Activated naive CD8-positive, alpha-beta T cell treated with anti-CD3 and anti-CD28 coated beads, Interleukin-2, amount 50 U/mL, for 16 hours (primary cell): ENCODE measurements at places on chromosomes 11 and 22.

- no peak for DNase-seq
These were observed 8.4 kb downstream of the APLP2 start for GRCh38 chr11:130078080-130078479.

GRCh38 chr11:77502346-77502905, 28.5 kb upstream of the PAK1 start:
- DNase-seq = no peak

DNA sequence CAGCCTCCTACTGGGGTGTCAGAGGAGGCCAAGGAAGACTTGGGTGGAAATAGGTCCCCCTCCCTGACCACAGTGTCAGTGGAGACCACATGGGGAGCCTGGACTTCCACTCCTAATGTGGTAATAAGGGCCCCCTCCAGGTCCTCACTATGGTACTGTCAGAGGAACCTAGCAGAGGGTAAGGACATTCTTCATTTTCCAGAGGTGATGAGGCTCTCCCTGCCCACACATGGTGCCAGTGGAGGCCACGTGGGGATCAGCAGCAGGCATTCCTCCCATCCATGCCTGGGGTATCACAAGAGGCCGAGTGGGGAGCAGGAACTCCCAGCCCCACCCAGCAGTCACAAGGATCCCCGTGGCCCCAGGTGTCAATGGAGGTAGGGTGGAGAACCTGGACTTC, 6.5 kb upstream of the CLDN5 start:
- no peak for DNase-seq

GRCh38 chr22:26139310-26139709, 30.0 kb upstream of the SEZ6L start:
- no peak for DNase-seq

- DNase-seq = no peak
These were observed 2.4 kb upstream of the PPFIBP2 start for GRCh38 chr11:7511401-7511800.

GRCh38 chr11:85821636-85822035, 10.7 kb upstream of the SYTL2 start:
- DNase-seq = no peak

GRCh38 chr11:106159836-106160235, 82.4 kb downstream of the AASDHPPT start:
- DNase-seq = no peak

GRCh38 chr11:112166562-112166961, 610 bp upstream of the TEX12 start:
- DNase-seq = no peak

- DNase-seq = no peak
These were observed 65.5 kb upstream of the NUP160 start for GRCh38 chr11:47913529-47914244.

DNA sequence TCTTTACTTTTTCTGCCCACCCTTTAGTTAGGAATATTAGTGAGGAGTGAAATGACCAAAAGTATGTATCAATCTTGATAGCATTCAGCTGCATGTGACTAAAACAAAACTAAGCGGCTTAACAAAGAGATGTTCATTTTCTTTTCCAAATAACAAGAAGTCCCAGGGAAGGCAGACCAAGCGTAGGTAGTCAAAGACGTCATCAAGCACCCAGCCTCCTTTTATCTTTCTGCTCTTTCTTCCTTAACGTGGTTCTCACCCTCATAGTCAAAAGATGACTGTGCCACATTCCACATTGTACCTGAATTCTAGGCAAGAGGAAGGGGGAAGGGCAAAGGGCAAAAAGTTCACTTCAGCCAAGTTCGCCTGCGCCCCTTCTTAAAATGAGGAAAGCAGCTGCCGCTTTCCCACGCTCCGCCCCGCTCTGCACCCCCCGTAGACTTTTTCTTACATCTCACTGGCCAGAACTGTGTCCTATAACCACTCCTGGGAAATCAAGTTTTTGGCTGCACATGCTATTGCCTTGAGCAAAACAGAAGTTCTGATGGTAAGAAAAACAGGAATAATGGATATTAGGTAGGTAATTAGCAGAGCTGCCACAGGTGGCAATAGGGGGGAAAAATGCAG, 14.6 kb upstream of the PGM2L1 start:
- DNase-seq = no peak

DNA sequence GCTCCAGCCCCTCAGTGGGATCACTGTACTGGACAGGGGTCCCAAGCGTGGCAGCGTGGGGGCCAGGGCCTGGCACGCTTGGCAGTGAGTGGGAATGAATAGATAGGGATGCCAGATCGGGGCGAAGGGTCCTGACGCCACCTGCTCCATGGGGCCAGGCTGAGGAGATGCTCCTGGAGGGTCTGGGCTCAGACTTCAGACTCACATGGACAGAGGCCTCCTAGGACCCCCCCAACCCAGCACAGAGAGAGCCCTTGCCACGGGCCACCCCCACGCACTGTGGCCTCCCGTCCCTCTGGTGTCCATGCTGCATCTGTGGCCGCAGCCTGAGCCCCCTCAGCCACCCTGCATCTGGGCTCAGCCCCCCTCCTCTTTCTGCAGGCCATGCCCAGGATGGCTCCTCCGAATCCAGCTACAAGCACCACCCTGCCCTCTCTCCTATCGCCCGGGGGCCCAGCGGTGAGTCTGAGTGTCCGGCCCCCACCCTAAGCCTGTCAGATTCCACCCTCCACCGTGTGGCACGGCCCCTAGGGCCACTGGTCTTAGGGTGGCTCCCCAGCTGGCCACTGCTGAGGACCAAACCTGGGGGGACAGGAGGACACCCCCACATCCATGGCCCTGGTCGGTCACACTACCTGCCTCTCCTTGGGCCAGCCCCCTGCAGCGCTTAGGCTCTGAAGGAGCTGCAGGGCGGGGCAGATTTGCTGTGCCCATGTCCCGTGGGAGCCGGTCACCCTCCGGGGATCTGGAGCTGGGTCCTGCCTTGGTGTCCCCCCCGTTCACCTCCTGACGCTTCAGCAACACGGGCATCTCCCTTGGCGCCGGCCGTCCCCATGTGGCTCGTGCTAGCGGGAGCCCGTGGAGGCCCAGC, 2.7 kb downstream of the MUC5AC start:
- DNase-seq = no peak

DNA sequence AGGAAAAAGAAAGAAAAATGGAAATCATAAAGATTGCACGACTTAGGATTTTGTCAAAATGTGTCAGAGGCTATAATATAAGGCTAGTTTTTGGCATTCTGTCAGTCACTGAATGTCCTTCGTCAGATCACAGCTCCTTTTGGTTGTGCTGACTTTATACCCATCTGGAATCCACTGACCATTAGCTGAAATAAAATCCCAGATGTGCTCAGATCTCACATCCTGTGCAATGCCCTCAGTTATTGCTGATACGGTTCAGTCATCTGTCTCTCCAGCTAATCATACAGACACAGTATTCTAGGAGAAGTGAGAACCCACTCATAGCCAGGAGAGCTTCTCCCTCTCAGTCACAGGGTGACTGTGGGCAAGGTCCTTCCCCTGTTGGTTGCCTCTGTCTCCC, 11.5 kb downstream of the CD44 start:
- DNase-seq = no peak

- DNase-seq = no peak
These were observed 20.1 kb upstream of the OR8D2 start for GRCh38 chr11:124340142-124340447.

DNA sequence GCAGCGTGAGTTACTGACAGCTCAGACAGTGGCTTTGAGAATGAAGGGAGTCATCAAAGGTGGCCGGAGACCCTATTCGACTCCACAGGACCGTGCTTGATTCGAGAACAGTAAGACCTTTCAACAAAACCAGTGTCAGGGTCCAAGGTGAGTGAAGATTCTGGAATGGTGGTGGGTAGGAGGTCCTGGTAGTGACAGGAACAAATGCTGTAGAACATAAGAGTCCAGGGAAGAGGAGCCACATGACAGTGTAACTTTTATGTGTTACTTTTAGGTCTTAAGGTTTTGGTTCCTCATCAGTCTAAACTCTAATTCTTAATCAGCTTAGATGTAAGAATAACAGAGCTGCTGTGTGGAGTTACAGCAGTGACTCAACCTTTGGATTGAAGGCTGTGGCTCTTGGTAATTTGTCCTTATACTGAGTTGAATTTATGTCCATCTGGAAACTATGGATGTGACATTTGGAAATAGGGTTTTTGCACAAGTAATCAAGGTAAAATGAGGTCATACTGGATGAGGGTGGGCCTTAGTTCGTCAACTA, 1.8 kb downstream of the TBC1D22A start:
- DNase-seq = no peak

DNA sequence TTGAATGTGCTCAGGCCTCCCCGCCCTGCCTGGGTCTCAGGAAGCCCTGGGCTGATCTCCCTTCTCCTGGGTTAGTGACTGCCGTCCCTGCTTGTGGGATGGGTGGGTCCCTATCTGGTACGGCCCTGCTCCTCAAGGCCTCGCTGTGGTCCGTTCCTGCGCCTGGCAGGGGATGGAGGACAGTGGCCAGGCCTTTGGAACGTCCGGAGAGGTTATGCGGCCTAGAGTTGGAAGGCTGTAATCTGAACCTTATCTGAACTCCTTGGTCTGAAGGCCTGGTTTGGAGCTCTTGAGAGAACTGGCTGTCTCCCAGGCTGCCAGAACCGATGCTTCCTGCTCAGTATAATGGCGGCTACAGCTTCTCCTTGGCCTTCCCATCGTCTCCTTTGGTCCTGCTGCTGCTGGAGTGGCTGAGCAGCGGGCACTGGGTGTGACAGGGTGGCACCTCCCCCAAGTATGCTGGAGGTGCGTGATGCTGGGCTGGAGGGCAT, 72.8 kb downstream of the FLI1 start:
- DNase-seq = no peak

DNA sequence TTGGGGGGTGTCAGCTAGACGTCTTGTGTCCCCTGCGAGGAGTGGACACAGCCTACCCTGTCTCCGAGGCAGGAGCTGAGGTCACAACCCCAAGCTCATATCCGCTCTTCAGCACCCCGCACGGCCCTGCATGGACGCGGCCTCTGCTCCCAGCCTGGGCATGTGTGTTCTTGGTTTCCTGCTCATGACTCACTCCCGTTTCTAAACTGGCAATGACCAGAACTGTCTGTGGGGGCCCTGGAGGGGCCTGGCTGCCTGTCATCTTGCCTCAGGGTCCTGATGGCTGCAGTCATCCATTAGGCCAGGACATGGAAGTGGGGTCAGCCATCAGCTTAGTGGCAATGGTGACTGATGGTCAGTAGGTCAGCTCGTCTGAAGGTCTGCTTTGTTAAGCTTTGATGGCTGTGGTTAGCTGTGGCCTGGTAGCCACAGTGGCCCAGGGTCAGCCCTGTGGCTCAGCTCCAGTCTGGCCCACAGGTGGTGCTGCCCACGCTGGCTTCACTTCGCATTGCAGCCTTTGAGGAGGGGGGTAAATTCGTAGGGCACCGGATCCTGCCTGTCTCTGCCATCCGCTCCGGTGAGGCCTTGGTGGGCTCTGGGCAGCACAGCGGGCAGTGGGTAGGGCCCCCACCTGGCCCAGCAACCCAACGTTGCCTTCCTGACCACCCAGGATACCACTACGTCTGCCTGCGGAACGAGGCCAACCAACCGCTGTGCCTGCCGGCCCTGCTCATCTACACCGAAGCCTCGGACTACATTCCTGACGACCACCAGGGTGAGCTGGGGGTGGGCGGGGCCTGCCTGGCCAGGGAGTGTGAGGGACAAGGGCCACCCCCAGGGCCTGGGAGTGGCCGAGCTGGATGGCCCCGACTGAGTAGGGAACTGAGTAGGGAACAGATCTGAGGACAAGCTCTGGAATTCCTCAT, 12.0 kb downstream of the PLCB3 start:
- DNase-seq = no peak

GRCh38 chr22:41397143-41397811, 15.5 kb downstream of the TEF start:
- no peak for DNase-seq

- no peak for DNase-seq
These were observed 19.8 kb downstream of the FBLN1 start for GRCh38 chr22:45522462-45522861.

DNA sequence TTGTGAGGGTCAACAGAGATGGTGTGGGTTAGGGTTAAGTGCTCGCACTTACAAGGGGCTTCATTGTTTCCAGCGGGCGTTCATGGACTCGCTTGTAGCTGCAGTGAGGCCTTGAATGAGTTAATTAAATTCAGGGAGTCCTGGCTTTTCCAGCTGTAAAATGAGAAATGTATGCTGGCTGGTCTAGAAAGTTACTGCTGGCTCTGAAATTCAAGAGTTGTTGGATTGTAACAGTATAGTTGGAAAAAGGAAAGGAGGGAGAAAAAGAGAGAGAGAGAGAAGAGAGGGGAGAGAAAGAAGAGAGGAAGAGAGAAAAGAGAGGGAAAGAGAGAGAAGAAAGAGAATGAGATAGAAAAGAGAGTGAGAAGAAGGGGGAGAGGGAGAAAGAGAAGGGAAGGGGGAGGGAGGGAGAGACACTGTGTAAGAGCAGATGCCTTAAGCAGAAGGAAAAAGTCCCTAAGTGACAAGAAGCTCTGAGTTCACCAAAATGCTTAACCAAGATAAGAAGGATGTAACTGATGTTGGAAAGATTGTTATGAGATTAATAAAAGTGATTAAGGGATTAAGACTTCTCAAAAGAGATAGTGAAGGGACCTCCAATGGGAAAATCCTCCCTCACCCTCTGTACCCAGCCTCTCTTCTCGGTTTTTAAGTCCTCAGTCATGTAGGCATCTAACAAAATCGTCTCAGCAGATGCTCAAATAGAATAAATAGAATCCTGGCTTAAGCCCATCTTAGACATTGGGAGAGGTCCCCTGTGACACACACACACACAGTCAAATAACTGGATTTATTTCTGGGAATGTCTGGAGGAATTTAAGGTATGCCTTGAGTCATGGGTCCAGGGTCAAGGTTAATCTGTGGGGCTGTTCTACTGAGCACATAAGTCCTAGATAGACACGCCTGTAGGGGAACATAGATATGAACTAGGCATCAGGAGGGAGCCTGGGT, 477.9 kb downstream of the MIAT start:
- DNase-seq = no peak

DNA sequence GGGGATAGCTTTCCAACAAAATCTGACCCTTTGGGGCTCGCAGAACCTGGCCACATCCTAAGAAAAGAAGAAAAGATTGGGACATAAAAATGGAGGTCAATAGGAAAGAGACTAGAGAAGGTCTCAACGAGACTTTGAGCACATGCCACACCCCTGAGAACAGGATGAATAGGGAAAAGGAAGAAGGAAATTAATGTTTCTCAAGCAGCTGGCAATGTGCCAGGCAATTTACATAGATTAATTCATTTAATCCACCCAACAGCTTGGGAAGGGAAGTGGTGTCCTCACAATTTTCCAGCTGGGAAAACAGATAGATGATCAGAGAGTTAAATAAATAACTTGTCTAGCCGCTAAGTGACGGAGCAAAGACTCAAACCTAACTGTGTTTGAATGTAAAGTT, 50.7 kb downstream of the PAMR1 start:
- DNase-seq = no peak

DNA sequence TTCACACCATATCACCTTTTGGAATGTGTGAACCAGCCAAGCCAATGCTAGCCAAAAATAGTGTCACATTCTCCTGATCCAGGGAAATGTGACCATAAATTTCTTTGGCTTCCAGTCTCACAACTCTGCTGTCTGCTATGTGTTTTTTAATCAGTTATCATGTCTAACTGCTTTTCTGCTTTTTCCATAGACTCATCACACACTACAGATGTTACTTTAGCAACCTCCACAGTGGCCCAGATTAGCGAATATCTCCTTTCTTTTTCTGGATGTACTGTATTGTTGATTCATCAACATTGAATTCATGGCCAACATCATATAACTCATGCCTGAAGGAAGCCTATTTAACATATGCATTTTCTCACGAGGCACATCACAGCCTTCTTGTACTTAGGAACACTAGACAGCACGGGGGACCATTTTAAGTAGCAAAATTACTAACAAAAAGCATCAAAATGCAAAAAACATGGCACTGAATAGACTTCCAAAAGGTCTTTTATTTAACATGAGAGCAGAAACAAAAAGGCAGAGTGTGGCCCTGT, 73.1 kb upstream of the POU2AF2 start:
- DNase-seq = no peak

GRCh38 chr11:72534371-72535193, 100.3 kb upstream of the CLPB start:
- DNase-seq = no peak
